ENCODE measurements at places on chromosomes 1 and 21. TPM values are rescaled to one million over a fixed set of nuclear protein-coding genes. Genes with fewer than 3 reads are reported as not detected.

Gene C1orf53
- 3.5 TPM for total RNA-seq

Gene KCNJ6
- not detected for total RNA-seq

Gene CACNA1S
- 0.09 TPM for total RNA-seq

Gene IKBKE
- total RNA-seq = 5.0 TPM

DNA sequence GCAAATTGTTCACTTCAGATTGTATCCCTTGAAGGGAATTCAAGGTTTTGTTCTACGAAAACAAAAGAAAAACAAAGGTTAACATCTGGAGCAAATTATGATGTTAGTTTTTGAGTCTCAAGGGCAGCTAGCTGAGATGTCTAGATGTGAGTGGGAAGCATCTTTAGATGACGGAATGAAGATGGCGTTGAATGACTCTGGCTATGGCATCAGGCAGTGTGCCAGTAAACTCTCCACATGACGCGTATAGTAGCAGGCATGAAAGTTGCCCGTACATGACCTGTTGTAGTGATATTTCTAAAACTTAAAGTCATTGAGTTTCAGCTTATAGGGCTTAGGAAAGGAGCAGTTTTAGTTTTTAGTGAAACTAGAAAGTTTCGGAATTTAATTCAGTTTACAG is 12.3 kb upstream of the SDC3 start:
- H3K4me3 ChIP-seq = no peak overlapping the region
- no peak overlapping the region for H3K27ac ChIP-seq
- H3K27me3 ChIP-seq = no peaks in the 10 kb centered on the region
- DNase-seq = no peak

DNA sequence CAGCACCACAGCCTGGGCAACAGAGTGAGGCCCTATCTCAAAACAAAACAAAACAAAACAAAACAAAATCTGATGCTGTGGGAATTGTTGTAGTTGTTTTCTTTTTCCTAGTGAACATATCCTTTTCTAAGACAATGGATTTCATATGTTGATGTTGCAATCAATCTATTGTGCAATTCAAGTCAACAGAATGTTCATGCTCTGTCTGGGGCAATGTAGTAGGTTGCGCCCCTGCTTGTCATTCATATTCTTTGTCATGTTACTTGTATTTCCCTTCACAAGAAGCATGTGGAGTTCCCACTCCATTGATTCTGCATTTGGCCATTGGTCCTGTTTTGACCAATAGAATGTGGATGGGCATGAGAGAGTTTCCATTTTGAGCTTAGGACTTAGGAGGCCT is 223.9 kb downstream of the DUSP10 start:
- peaks cover 9% of the 10 kb centered on the region for H3K4me1 ChIP-seq
- no peak overlapping the region for H3K4me3 ChIP-seq
- H3K27me3 ChIP-seq = no peaks in the 10 kb centered on the region

DNA sequence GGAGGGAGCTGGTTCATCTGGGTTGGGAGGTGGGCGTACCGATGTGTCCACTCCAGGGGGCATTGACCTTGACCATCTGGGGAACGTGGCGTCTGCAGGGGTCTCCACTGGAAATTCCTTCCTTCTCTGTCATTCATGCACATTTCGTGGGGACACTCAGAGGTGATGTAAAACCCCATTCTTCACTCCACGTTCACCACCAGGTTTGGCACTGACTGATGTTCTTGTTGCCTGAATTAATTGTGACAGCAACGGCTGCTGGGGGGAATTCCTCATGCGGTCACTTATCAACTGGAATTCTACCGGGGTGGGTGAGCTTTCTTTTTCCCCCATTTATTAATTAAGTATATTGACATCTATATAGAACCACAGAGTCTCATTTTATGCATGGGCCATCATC is 18.1 kb upstream of the POFUT2 start:
- H3K27ac ChIP-seq = peak overlapping the region; percentile 82
- no peak overlapping the region for H3K4me3 ChIP-seq
- H3K4me1 ChIP-seq = peaks cover 9% of the 10 kb centered on the region
- no peaks in the 10 kb centered on the region for H3K27me3 ChIP-seq
- H3K36me3 ChIP-seq = no peaks in the 10 kb centered on the region
- DNase-seq = peak; percentile 18

DNA sequence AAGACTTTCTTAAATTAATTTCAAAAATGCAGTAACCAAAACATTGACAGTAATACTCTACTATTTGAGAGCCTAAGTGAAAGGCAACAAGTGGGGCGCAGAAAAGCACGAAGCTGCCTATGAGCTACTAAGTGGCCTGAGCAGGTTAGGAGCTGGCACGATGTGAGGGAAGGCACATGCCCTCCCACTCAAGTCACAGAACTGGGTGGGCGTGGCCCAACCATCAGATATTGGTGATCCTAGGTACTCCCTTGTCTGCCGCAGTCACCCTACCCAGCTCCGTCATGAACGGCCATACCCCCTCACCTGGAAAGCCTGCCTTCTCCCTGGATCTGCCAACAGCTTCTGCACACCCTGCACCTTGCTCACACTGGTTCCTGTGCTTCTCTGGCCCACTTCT is 40.8 kb downstream of the SSBP3 start:
- no peaks in the 10 kb centered on the region for H3K27me3 ChIP-seq
- DNase-seq = no peak
- no peak overlapping the region for H3K4me3 ChIP-seq
- peaks cover 88% of the 10 kb centered on the region for H3K36me3 ChIP-seq

- no peak overlapping the region for H3K27ac ChIP-seq
- H3K27me3 ChIP-seq = no peaks in the 10 kb centered on the region
- H3K36me3 ChIP-seq = peaks cover 28% of the 10 kb centered on the region
- DNase-seq = no peak
Measured at GRCh38 chr21:28884481-28884880, 108.2 kb downstream of the LTN1 start.

DNA sequence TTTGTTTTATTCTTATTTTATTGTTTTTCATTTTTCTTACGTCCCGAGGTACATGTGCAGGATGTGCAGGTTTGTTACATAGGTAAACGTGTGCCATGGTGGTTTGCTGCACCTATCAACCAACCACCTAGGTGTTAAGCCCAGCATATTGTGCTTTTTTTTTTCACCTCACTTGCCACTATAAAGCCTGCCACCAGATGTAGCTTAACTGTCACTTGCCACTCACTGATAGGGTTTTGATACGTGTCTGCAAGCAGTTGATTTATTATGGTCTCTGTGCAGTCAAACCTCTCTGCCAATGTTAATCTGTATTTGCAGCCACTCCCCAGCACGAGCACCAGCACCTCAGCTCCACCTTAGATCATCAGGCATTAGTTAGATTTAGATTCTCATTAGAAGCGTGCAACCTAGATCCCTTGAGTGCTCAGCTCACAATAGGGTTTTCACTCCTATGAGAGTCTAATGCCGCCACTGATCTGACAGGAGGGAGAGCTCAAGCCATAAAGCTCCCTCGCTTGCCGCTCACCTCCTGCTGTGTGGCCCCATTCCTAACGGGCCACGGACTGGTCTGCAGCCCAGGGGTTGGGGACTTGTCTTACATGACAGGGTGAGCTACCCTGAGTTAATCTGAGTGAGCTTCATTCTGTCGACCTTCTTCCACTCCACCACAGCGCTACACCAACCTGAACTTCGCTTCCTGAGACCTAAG is 17.9 kb upstream of the ABCG1 start:
- no peaks in the 10 kb centered on the region for H3K36me3 ChIP-seq
- no peak overlapping the region for H3K27ac ChIP-seq
- peaks cover 4% of the 10 kb centered on the region for H3K4me1 ChIP-seq
- no peaks in the 10 kb centered on the region for H3K27me3 ChIP-seq

DNA sequence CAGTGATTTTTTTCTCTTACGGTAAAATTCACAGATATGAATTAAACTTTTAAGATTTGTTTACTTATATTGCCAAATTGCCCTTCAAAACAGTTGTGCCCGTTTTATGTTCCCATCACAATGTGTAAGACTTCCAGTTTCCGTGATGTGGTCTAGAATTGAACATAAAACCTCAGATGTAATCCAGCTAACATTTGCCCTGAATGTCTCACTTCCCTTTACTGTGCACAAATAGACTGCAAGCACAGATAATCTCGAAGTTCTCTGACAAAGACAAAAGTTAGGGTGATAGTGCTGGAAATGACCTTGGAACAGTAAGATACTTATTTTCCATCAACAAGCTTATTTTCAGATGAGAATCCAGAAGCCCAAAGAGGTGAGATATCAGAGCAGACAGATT is 177.5 kb downstream of the ZZZ3 start:
- H3K4me1 ChIP-seq = no peaks in the 10 kb centered on the region
- H3K36me3 ChIP-seq = no peaks in the 10 kb centered on the region
- DNase-seq = no peak
- H3K27ac ChIP-seq = no peak overlapping the region

DNA sequence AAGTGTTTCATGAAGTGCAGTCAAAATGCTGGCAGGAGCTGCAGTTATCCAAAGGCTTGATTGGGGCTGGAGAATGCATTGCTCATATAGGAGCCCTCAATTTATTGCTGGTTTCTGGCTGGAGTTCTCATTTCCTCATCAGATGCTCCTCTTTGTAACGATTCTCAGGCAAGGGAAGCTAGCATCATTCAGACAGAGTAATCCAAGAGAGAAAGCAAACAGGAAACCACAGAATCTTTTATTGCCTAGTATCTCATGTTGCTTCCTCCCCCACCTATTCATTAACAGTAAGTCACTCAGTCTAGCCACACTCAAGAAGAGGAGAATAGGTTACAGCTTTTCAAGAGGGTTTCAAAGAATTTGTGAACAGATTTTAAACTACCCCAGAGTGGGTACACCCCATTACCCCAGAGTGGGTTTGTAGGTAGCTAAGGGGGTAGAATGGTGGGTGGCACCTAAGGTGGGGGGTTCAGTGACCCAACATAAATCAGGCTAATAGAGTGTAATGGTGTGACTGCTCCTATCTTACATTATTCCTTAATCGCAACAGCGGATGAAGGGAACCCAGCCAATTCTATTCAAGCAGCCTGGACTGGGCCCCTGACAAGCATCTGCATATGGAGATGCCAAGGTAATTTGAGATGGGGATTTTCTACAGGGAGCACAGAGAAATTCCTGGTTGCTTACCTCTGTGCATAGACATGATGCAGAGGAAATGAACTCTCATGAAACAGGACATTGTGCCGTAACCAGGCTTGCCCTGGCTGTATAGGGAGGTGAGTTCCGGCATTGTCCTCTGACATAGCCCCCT is 67.1 kb downstream of the KCNJ15 start:
- peak; percentile 58 for DNase-seq
- H3K27ac ChIP-seq = no peak overlapping the region
- H3K27me3 ChIP-seq = no peaks in the 10 kb centered on the region
- H3K4me3 ChIP-seq = no peak overlapping the region

GRCh38 chr1:87348341-87349019 is 19.8 kb downstream of the LMO4 start:
- no peak for DNase-seq
- H3K4me1 ChIP-seq = no peaks in the 10 kb centered on the region
- H3K4me3 ChIP-seq = no peak overlapping the region
- H3K27me3 ChIP-seq = no peaks in the 10 kb centered on the region

DNA sequence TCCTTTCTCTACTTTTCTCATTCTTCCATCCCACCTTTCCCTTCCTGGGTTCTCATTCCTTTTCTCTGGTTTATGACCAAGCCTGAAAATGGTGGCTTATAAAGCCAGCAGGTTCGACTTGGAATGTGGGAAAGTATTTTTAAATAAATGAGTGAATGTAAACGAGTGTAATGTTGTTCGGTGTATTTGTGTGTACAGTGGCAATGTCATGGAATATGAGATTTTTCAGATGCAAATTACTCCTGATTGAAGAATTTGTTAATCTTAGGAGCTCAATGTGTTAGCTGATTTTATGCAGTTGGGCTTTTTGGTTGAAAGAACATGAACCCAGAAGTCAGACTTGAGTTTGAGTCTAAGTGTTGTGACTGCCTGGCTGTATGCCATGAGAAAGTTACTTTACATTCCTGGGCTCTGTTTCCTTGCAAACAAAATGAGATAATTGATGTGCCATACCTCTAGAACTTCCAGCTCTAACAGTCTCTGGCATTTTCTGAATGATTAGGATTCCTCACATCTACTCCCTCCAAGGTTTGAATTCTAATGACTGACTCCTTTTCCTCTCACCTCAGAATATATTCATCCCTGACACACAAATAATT is 6.6 kb downstream of the SGIP1 start:
- no peaks in the 10 kb centered on the region for H3K36me3 ChIP-seq
- DNase-seq = no peak
- no peaks in the 10 kb centered on the region for H3K27me3 ChIP-seq
- no peak overlapping the region for H3K27ac ChIP-seq
- H3K4me3 ChIP-seq = no peak overlapping the region

Measured in endodermal cell (in vitro differentiated cells).